Glutamatergic neuron (in vitro differentiated cells): ENCODE measurements at places on chromosomes 13 and 19. TPM values are rescaled to one million over a fixed set of nuclear protein-coding genes. Genes with fewer than 3 reads are reported as not detected.

The DMKN gene
- 0.88 TPM for total RNA-seq

The RASL11A gene
- 1.8 TPM for total RNA-seq

The NACC1 gene
- total RNA-seq: 68.6 TPM

DNA sequence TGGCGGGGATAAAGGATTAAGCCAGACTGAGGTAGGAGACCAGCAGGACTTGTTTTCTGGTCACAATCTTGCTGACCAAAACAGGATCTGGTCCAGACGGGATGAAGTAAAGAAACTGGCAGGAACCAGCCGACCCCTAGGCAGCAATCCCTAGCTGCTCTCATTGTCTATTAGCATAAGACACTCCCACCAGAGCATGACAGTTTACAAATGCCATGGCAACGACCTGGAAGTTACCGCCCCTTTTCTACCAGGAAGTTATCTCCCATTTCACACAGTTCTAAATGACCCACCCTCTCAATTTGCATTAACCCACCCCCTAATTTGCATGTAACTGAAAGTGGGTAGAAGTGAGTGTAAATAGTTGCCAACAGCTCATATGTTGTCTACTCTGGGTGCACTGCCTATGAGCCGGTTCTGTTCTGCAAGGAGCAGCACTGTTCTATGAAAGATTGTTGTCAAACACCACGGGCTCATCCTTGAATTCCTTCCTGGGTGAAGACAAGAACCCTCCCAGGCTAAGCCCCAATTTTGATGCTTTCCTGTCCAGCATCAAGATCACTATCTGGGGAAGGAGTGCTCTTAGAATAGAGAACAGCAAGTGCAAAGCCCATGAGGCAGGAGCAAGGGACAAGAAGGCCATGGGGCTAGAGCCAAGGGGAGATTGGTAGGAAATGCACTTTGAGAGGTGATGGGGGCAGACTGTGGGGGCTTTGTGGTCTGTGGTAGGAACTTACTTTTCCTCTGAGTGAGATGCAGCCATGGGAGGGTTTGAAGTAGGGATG lies 13.9 kb upstream of the FBXO27 start:
- H3K27ac ChIP-seq: no peak overlapping the region
- no peak for DNase-seq
- H3K36me3 ChIP-seq: peaks cover 5% of the 10 kb centered on the region
- no peaks in the 10 kb centered on the region for H3K27me3 ChIP-seq
- H3K4me1 ChIP-seq: no peaks in the 10 kb centered on the region

- no peaks in the 10 kb centered on the region for H3K36me3 ChIP-seq
- H3K27ac ChIP-seq: no peak overlapping the region
- H3K27me3 ChIP-seq: no peaks in the 10 kb centered on the region
Observed at GRCh38 chr13:22487932-22488331, 692.8 kb upstream of the SGCG start.

GRCh38 chr19:5054551-5055456 lies 85.9 kb downstream of the KDM4B start:
- no peak overlapping the region for H3K4me3 ChIP-seq
- DNase-seq: no peak
- H3K27me3 ChIP-seq: peaks cover 6% of the 10 kb centered on the region
- no peaks in the 10 kb centered on the region for H3K36me3 ChIP-seq
